ENCODE measurements at places on chromosomes 2 and 18.

- peak; percentile 12 for DNase-seq
Measured at GRCh38 chr2:219638948-219639755, 11.7 kb downstream of the SLC4A3 start.

DNA sequence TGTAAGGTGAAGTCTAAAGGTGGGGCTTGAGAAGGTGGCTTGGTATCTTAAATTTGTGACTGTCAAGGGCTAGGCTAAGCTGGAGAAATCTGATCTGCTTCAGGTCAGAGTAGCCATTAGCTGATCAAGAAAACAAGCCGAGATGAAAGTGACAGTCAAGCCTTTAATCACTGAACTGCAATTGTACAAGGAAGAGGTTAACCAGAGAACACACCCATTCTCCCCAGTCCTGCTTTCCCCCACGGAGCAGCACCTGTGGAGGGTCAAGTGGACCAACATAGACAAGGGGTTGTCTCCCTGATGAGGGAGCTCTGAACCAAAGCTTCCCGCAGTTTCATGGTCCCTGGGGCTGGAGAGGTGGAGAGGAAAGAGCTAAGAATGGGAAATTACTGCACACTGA, 901.2 kb downstream of the DCC start:
- no peak for DNase-seq

DNA sequence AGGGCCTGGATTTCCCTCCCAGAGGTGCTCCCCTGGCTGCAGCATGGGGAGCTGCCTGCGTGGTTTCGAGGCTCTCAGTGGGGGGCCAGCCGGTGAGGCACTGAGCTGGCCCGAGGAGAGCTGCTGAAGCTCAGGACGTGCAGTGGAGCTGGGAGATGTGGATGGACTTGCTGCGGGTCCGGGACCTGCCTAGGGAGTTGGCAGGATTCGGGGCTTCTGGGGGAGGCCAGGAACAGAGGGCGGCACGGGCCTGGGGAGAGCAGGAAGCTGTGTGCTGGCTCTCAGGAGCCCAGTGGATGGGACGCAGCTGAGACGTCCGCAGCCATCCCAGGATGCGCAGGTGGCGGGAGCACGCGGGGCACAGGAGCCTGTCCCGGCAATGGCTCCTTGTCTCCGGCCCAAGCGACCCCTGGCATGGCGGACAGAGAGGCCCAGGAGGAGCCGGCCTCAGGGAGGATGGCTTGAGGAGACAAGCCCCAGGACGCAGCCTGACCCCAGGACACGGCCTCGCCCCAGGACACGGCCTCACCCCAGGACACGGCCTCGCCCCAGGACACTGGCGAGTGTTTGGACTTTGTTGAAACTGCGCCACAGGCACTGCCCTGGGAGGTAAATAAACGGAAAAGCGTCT, 116.1 kb downstream of the NFATC1 start:
- DNase-seq: no peak

DNA sequence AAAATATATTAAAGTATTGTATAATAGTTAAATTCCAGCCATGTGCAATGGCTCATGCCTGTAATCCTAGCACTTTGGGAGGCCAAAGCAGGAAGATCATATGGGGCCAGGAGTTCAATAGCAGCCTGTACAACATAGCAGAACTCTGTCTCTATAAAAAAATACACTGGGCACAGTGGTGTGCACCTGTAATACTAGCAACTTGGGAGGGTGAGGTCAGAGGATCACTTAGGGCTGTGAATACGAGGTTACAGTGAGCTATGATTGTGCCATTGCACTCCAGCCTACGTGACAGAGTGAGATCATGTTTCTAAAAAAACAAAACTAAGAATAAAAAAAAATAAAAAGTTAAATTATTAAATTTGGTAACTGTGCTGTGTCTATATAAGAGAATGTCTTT, 36.1 kb downstream of the ZRANB3 start:
- DNase-seq: no peak

GRCh38 chr2:180442860-180443644, 436.0 kb upstream of the CWC22 start:
- DNase-seq: no peak

GRCh38 chr2:14143435-14143834, 489.1 kb upstream of the LRATD1 start:
- no peak for DNase-seq

DNA sequence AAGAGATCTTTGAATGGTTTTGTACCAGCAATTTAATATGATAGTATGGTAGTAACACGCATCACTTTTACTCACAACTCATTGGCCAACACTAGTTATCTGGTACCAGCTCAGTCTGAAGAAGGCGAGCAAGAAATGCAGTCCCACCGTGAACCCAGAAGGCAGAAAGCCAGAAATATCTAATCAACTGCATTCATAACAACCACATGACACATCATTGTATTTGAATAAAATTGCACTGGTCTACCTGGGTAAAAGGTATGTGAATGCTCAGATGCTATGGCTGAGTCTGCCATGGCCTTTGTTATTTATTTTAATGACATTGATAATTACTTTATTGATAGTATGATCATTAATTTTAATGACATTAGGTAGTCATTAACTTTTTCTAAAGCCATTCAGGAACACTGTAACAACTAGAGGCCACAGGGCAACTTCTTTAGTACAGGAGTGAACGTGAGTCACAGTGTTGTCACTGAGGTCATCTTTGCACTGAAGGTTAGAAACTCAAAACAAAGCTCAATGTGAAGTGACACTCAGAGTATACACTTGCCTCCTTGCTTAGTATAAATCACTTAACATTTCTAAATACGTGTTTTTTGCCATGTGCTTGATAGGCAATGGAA, 475.6 kb upstream of the TNP1 start:
- no peak for DNase-seq

Data from activated CD4-positive, alpha-beta T cell treated with anti-CD3 and anti-CD28 coated beads, Interleukin-2, Interleukin-4, amounts not matched to agents 100 ng/mL and 50 ng/mL, durations not matched to agents 16 hours and 8 hours (primary cell).